ENCODE measurements at places on chromosomes 2 and 18.

- no peak for DNase-seq
These were observed 409.0 kb upstream of the POU3F3 start for GRCh38 chr2:104444889-104445288.

DNA sequence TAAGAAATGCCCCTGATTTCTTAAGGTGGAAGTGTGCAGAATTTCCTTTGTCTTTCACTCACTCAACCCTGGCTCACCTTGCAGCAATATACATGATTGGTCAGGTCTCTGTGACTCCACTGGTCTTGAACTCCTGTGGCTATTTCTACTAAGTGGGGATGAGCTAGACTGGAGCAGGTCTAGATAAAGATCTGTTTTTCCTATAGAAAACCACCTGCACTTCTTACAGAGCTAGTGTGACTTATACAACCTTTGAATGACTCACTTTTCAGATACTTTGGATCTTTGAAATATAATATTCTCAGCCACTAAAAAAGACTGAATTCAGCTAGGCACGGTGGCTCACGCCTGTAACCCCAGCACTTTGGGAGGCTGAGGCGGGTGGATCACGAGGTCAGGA lies 98.5 kb upstream of the KCTD1 start:
- no peak for DNase-seq

DNA sequence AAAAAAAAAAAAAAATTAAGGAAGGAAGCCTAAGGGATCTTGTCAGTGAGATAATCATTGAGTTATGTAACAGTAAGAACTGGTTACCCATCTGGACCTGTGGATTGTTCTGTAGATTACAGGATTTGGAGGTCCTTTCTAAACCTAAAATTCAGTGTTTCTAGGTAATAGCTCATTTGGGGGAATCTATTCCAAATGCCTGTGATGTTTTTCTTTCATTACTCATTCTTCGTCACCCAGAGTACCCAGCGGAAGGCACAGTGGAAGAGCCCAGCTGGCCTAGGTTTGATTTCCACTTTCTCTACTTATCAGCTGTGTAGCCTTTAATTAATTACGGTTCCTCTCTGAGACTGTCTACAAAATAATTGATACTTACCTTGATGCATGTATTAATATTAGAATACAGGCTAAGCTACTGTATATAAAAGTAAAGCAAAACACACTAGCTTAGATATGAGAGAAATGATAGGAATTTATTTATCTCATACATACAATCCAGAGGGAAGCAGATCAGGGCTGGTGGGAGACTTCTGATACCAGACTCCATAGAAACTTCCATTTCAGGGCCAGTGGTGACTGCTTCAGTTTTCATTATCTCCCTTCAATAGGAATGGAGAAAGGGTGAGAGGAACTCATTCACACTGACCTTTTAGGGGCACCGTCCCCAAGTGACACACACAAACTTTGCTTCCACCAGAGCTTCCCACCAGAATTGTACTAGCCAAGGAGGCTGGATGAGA lies 115.8 kb upstream of the NOSTRIN start:
- no peak for DNase-seq

GRCh38 chr2:24539258-24539657 lies 48.2 kb downstream of the NCOA1 start:
- no peak for DNase-seq

DNA sequence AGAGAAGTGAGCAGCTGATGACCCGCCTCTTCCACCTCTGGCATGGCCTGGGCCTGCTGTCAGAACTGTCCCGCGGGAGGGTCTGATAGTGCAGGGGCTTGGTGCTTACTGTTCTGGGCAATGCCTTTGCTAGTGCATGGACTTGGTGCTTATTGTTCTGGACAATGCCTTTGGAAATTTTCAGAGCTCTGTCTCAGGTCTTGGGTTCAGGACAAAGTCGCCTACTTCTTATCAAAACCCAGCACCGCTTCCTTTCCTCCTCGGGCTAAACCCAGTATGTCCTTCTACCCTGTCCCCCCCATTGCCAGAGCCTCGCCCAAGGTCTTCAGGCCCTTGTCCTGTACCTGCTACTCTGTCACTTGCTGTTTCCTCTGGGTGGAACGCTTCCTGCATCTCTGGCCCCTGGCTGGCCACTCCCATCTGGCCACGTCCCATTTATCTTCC lies 149.6 kb downstream of the ACKR3 start:
- DNase-seq = no peak

DNA sequence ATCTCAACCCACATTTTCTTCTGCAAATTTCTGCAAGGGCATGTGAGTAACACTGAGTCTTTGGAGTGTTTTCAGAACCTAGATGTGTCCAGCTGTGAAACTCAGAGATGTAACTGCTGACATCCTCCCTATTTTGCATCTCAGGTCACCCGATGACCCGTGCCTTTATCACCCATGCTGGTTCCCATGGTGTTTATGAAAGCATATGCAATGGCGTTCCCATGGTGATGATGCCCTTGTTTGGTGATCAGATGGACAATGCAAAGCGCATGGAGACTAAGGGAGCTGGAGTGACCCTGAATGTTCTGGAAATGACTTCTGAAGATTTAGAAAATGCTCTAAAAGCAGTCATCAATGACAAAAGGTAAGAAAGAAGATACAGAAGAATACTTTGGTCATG lies 8.0 kb downstream of the UGT1A1 start:
- no peak for DNase-seq

DNA sequence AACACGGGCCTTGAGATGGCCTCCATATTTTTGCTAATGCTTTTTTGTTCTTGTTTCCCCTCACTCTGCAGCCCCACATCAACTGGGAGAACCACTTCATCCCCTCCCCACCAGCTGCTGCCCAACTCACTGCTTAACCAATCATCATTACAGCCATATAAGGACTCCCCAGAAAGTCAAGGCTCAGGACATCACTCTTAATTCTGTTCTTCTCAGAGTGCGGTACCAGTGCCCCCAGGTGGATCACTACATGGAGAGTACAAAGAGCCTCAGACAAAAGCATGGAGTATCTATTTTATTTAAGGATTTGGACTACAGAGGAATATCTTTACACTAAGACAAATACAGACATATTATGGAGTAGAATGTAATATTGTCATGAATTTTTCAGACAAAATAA lies 340.6 kb downstream of the PAX3 start:
- no peak for DNase-seq
